ENCODE measurements at places on chromosomes 2 and 18.

- DNase-seq = no peak
Observed at GRCh38 chr18:74115046-74115445, 32.6 kb downstream of the FBXO15 start.

- no peak for DNase-seq
Observed at GRCh38 chr18:2112435-2113045, 458.8 kb downstream of the METTL4 start.

GRCh38 chr18:65592435-65592834 lies 158.4 kb upstream of the CDH7 start:
- no peak for DNase-seq

DNA sequence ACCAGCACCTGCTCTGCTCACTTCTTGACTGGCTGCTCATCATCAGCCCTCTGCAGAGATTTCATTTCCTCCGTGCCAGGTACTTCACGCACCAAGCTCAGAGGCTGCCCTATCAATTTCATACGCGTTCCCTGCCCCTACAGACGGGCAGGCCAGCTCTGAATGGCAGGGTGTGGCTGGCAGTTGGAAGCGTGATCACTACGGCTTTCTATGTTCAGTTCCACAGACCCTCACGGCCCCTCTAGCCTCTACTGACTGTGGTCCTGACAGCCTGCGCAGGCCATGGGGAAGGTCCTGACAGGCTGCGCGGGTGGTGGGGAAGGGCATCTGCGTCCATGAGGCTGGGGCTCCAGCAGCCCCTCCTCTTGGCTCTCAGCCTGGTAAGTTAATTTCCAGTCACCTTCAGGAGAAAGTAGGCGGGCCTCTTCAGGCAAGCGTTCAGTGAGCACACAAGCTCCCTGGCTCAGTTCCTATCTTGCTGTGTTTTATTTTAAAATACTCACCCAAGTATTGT lies 154.8 kb downstream of the ZNF236 start:
- DNase-seq = no peak

DNA sequence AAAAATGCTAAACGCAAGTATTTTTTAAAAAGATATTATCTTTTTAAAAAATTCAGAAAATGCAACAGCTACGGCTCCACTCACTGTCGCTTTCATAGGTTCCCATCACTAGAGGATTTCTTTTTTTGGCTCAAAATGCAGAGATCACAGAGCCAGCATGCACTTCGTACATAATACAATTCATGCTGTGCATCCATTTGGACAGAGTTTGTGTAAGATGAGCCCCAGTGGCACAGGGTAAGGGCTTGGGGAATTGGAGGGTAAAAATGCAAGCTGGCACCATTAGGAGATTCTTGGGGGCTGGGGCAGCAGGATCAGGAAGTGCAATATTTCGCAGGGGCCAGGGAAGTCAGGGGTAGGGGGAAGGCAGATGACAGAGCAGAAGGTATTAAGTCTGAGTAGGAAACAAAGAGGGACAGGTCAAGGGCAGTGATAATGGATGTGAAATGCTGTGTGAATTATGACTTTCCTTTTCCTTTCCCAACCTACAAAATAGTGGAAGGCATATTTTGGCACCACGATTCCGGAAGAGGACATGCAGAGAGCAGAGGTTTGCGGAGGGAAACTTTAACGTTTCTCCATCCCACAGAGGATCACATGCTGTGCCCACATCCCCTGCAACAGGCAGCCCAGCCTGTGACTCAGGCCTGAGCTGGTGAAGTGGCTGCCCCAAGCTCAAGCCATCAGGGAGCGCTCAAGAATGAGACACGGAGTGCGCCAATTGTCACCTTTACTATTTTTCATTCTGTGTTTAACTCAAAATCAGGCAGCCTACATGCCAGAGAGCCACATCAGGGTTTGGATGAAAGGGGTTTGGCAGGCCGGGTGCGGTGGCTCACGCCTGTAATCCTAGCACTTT lies 4.7 kb downstream of the CAPG start:
- peak; percentile 94 for DNase-seq

- no peak for DNase-seq
Observed at GRCh38 chr2:34736482-34736881, 1137.4 kb upstream of the FAM98A start.

- DNase-seq = no peak
Observed at GRCh38 chr2:127165539-127165935, 54.6 kb downstream of the CYP27C1 start.

DNA sequence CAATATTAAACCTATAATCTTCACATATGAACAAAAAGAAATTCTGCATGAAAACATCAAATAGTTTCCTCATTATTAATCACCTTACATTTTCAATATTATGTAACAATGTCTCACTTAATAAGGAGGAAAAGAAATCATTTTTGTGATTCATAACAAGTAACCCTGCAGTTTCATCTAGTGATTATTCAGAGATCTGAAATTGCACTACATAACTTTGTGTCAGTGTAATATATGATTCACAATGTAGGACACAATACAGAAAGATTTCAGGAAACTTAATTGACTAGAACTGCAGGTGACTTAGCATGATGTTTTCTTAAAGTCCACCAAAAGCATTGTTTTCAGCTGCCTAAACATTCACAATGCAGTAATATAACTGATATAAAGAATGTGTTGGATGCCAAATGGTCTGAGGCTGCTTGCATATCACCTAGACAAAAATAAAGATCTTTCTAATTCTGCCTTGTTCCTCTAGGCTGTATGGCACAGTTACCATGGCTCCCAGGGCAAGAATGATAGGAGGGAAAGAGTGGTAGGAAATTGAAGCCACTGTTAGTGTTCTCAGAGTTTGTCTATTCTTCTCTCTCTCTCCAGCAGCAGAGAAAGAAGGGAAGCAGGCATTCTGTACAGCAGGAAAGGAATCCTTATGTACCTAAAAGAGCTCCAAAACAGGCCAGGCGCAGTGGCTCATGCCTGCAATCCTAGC lies 366.6 kb downstream of the FSIP2 start:
- no peak for DNase-seq

DNA sequence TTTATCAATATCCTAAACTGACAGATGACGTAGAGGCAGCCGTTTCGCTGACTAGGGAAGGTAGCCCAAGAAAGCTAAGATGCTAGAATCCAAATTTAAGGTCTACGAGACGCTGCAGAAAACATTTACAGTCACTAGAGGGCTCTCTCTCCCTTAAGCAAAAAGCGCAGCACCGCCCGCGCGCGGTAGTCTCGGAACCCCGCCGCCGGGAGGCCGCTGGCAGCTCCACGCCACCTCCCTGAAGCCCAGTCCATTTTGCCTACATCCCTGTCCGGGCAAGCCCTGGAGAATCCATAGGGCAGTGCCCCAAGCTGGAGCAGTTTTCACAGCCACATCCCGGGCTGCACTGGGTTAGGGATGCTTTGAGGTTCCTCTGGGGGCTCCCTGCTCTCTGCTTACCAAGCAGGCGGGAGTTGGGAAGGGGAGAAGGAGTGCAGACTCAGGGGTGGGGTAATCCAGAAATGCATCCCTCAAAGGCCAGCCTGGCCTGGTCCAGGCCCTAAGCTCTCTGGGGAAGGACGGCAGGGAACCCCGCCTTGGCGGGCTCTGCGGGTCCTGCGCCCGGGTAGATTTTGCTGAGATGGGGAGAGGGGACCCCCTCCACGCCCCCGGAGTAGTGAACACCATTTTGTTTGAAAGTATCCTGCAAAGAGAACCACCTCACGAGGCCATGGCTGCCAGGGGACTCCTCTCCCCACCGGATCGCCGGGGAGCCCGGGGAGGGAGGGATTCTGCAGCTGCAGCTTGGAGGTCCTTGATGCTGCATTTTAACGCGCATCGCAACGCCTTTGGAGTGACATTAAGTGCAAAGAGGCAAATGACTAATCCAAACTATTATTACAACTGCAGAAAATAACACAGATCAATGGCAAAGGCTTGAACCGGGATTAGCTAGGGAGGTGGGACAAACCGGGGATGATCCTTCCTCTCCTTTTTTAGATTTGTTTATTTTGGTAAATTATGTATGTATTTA lies 1.3 kb upstream of the DPYSL5 start:
- peak; percentile 79 for DNase-seq

DNA sequence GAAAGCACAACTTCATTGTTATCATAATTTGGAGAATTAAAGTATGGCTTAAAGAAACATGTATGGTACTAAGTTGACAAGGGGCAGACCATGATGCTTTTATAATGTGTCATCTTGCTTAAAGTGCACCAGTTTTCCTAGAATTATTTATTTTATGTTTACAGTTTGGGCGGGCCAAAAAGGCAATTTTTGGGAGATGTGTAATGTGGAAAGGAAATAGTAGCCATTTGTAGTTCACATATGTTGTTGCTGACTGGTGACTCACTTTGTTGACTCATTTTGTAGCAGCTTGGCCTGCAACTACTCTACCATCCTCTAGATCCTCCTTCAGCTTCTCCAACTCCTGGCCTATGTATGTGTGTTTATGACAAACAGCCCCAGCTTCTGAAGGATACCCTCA lies 7.7 kb downstream of the ZSCAN30 start:
- DNase-seq = no peak

- peak; percentile 5 for DNase-seq
Observed at GRCh38 chr2:98569197-98569793, 39.0 kb downstream of the COA5 start.

DNA sequence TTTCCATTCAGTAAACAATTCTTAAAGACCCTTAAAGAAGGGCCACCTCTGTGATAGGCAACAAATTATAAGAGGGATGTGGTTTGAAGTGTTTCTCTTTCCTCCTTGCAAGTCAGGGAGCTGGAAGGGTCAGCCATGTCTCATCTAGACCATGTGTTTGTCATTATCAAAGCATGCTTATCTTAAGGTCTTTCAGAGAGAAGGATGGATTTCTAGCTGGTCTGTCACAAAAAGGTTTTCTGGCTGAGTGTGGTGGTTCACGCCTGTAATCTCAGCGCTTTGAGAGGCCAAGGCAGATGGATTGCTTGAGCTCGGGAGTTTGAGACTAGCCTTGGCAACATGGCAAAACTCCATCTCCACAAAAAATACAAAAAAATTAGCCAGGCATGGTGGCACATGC lies 59.2 kb upstream of the PEX13 start:
- no peak for DNase-seq

- no peak for DNase-seq
Observed at GRCh38 chr2:70523996-70524965, 29.3 kb downstream of the TGFA start.

DNA sequence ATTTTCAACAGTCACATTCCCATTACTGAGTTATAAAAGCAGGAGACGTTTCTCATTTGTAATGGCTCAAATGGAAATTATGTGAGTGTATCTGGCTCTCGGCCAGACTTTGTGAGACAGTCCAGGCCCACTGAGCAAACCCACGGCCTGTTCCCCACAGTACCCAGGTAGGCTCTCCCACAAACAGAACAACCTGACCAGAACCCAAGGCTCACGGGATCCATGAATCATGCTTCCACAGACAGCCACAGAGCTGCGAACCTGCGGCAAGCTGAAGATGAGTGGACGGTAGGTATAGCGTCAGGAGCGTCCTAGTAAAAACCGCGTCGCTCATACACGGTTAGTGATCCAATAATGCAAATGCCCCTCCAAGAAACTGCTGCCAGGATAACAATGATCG lies 34.2 kb downstream of the NDUFA10 start:
- no peak for DNase-seq

- no peak for DNase-seq
Observed at GRCh38 chr18:2847317-2848246, 776 bp downstream of the EMILIN2 start.

- peak; percentile 56 for DNase-seq
Observed at GRCh38 chr2:6352906-6353515, 512.7 kb downstream of the CMPK2 start.

DNA sequence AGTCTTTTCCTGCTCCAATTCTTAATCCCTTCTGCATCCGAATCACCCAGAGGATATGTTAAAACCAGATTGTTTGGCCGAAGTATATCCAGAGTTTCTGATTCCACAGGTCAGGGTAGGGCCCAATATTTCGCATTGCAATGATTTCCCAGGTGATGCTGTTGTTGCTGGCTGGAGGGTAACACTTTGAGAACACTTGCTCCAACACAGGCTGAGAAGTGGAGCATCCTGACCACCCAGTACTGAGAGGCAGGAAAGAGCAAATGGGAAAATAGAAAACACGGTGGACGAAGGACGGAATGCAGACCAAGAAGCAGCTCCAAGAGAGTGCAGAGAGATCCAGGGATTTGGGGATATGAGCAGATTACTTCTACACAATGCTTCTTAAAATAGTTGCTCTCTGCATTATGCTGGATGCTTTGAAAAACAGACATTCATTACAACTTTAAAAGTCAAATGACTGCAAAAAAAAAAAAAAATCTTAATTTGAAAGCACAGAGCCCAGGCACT lies 362.2 kb upstream of the SLC14A2 start:
- no peak for DNase-seq

DNA sequence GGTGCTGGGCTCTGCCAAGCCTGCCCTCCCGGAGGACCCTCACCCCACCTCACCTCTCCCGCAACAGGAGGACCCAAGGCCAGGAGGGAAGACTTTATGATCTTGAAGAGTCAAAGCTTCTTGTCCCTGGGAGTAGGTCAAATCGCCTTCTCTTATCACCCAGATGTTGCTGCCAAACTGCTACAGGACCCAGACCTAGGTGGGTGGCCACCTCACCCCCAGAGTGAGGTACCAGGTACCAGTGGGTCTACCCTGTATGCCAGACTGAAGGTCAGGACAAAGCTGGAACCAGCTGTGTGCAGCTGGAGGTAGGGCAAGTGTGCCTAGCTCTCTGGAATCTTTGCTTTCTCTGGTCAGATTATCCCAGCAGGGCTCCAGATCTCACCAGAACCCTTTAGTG lies 197.2 kb downstream of the ZFP36L2 start:
- no peak for DNase-seq

- no peak for DNase-seq
Observed at GRCh38 chr2:204115137-204116056, 178.8 kb downstream of the ICOS start.

- DNase-seq = no peak
Observed at GRCh38 chr2:137178951-137179377, 413.6 kb downstream of the THSD7B start.

GRCh38 chr2:28206762-28207161 lies 185.9 kb upstream of the FOSL2 start:
- no peak for DNase-seq

DNA sequence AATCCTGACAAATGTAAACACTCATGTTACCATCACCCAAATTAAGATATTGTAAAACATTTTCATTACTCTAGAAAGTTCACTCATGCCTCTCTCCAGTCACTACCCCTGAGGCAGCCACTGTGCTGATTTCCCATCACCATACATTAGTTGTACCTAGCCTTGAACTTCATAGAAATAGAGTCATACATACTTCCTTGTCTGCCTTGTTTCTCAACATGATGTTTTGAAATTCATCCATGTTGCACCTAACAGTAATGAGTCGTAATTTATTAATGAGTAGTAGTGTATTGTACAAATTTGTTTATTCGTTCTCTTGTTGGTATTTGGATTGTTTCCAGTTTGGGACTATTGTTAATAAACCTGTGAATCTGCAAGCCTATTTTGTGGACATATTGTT lies 49.0 kb upstream of the TWSG1 start:
- DNase-seq = no peak

Data from NCI-H1694 (cell line).